ENCODE measurements at places on chromosomes 16 and 17.

GRCh38 chr17:69928611-69929010 is 146.4 kb upstream of the KCNJ16 start:
- no peak for DNase-seq

DNA sequence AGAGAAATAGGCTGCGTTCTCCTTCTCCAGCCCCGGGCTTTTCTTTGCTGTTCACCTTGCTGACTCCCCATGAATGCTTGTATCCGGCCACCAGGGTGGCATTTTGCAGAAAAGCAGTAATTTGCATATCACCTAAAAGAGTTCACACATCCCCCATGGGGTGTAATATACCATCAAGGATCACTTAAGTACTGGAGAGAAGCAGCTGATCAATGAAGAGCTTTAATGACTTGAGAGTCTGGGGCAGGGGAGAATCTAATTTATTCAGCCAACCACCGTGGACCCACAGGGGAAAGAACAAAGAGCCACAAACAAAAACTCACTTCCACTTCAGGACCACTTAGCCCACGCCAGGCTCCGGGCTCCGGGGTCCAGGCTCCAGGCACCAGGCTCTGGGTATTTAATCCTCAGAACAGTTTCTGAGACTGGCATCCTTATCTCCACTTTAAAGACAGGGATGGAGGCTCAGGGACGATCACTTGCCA is 33.9 kb upstream of the SEC14L1 start:
- DNase-seq: no peak

- no peak for DNase-seq
Observed at GRCh38 chr17:82650723-82651122, 2.5 kb upstream of the WDR45B start.

DNA sequence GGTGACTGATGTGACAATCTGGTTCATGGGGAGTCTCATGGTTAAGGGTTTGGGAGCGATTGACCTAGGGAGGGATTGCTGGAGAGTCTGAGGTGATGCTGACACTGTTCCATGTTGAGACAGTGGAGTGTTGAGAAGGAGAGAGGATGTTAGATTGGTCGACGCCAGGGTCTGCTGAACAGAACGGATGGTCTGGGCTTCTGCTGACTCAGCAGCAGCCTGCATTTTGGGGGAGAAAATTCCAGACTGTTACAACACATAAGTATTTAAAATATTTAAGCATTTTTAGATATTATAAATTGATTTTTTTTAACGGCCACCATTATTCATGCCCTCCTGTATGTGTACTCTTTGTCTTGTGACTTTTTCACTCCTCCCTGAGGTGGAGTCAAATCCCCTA is 107.2 kb downstream of the TOX3 start:
- DNase-seq: no peak

GRCh38 chr17:1177016-1177700 is 2.6 kb downstream of the ABR start:
- no peak for DNase-seq

- DNase-seq: no peak
Observed at GRCh38 chr17:63955791-63956190, 16.9 kb downstream of the SCN4A start.

DNA sequence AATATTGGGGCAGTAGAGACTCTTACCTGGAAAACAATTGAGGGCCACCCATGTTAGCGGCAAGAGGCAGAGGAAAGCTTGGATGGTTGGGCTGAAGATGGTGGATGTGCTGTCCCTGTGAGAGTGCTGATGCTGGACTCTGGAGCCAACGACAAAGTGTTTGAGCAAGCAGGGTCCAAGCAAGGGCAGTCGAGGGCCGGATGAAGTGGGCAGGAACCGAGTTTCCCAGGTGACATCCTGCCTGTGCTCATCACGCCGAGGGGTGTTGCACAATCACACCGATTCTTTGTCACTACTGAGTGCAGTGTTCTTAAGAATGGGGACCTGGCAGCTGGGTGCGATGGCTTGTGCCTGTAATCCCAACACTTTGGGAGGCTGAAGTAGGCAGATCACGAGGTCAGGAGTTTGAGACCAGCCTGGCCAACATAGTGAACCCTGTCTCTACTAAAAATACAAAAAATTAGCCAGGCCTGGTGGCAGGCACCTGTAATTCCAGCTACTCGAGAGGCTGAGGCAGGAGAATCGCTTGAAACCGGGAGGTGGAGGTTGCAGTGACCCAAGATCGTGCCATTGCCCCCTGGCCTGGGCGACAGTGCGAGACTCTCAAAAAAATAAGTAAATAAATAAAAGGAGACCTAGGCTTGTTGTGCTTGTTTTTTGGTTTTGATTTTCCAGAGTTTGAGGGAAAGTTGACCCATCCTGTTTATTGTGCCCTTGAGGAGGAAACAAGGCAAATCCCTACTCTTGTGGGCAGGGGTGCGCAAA is 6.1 kb downstream of the PYCARD start:
- no peak for DNase-seq

GRCh38 chr17:38980490-38981217 is 13.5 kb upstream of the FBXO47 start:
- no peak for DNase-seq

DNA sequence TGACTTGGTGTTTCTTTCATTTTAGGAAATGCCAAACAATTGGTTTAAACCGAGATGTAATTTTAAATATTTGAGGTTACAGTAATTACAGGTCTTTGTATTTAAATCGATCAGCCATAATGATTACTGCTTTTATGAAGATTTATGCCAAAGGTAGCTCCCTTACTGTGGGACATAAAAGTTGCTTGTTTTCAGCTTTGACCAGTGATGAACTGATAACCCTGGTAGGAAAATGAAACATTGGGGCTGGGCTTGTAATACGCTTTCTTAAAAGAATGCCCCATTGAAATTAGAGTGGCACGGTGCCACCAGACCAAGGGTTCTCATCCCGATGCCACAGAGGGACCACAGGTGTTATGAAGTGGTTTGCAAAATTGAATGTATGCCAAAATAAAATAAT is 7.3 kb downstream of the TNRC6A start:
- no peak for DNase-seq

DNA sequence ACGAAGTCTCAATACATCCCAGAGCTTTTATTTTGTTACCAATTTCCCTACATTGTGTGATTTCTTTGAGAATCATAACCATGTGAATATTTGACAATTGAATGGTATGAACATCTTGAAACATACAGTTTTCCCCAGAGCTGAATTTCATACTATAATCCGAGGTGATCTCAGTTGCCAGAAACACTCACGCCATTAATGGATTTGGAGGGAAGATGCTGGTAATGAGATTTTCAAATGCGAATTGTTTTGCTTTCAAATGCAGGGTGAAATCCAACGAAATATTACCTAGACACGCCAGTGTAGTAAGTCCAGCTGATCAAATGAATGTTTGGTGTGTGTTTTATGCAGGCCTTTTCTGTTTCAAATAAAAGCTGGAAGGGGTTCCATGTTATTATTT is 277.8 kb upstream of the CDH5 start:
- no peak for DNase-seq

DNA sequence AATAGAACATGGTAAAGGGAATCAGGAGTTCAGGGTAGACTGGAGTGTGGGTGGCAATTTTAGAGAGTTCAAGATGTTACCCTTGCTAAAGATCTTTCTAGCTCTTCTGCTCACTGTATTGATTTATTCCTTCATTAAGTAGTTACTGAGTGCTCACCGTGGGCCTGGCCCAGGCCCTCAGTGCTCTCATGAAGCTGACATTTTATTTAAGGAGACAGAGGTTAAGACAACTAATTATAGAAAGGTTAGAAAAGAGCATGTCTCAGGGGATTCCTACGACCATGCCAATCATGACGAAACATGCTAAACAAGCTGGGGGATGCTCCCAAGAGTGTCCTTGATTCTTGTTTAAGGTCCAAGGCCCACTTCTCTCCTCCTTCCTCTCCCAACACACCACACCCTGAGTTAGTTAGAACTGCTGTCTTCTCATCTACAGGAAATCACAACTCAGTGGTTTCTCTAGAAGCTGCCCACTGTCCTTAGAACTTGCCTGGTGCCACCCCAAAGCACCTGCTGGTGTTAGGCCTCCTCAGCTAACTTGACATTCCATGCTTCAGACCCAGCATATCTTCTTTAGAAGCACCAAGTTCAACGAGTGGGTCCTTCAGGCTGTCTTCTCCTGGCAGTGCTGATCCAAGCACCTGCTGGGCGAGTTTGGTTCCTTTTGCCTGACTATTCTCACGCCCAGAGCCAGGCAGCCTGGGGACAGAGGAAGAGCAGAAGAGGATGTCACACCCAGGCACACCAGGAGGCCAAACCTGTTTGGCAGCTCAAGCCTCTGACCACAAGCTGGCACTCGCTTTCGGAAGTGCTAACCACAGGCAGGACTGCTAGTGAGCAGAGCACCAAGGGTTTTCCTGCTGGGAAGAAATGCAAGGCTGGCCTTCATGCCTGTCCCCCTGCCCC is 79.0 kb downstream of the GAS7 start:
- peak; percentile 12 for DNase-seq

- no peak for DNase-seq
Observed at GRCh38 chr17:63703556-63704258, 3.8 kb upstream of the LIMD2 start.

GRCh38 chr17:17447264-17447663 is 29.5 kb upstream of the MED9 start:
- DNase-seq: no peak

DNA sequence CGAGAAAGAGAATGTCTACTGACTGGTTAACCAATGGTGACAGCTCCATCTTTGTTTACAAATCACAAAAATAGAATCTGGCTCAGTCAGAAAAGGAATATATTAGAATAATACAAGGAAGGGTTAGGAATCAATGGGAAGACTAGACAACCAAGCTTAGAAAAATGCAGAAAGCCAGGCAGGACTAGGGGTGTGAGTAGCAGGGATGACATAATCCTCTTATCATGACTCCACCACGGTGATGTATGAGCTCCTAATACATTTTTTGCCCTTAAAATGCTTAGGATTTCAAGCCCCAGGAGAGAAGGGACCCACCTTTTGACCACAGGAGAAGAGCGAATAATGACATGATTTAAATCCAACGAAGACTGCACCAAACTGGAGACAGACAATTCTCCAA is 252.3 kb downstream of the CHD9NB start:
- DNase-seq: no peak

GRCh38 chr17:79595921-79596320 is 14.9 kb downstream of the RBFOX3 start:
- no peak for DNase-seq

- no peak for DNase-seq
Observed at GRCh38 chr16:79599256-79599836, 1.2 kb downstream of the MAF start.

- no peak for DNase-seq
Observed at GRCh38 chr16:65834688-65835087, 531.8 kb upstream of the CDH5 start.

DNA sequence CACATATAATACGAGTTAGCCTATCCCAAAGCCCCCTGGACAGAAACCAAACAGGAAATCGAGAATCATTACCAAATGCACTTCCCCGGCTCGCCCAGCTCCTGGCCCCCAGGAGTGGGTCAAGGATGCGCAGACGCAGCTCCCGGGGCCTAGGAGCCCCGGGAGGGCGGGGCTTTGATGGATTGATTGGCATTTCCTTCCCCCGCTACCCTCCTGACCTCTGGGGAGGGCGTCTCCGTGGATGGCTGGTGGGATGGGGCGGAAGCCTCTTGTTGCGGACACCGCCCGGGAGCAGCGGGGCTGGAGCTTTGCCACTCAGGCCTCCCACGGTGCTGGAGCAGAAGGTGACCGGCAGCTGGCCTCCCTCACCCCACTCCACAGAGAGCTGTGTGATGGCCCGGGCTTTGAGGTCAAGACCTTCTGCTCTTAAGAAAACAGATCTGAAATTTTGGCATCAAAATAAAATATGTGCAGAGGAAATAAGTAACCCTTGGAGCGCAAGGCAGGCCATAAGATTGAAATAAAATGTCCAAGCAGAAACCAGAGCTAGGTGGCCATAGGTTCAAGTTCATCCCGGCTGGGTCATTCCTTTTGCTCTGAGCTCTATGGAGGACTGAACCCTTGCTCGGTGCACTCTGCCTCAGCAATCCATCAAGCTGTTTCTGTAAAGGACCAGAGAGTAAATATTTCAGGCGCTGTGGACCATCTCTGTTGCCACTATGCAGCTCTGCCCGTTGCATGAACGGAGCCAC is 262.3 kb downstream of the SOX9 start:
- no peak for DNase-seq

- no peak for DNase-seq
Observed at GRCh38 chr16:89023151-89023551, 46.1 kb upstream of the CBFA2T3 start.

DNA sequence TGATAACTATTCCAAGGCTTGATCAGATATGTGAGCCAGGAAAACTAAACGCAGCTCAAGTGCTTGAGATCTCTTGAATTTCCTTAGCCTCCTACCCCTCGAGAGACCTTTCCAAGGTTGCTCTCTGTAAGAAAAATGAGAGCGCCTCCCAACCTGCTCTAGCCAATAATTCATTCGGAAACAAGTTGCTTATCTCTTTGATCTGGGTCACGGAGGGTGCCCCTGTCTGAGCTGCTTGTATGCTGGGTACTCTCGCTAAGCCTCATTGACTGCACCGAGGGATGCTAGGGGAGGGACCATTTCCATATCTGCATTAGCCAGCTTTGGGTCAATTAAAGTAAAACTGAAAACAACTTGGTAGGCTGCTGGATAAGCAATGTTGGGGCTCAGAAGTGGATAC is 70.1 kb upstream of the SHISA6 start:
- DNase-seq: no peak

- DNase-seq: no peak
Observed at GRCh38 chr16:30085247-30085646, 6.5 kb downstream of the TBX6 start.

DNA sequence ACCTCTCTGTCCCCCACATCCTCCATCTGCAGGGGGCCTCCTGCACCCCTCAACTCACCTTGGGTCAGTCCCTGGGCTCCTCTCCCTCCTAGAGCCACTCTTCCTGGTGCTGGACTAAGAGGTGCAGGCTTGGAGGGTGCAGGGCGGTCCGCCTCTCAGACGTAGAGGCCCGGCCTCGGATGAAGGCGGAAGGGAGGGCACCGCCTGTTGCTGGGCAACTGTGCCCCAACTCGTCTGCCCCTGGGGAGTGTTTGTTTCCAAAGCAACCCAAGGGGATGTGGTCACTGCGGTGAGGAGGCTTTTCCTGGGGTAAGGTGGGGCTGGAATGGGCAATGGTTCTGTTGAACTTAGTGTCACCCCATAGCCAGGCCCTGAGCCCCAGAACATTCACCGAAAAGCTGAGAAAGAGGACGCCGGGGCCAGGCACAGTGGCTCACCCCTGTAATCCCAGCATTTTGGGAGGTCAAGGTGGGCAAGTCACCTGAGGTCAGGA is at the start of gene C16orf54:
Gene C16orf54, minus strand, starts transcription at position 138 of the 493 bp plus-strand sequence. CDS start 1,039 bp downstream, outside the sequence.
- peak; percentile 83 for DNase-seq
